Fibroblast of skin of right biceps (primary cell): ENCODE measurements at places on chromosomes 13 and 19.

DNA sequence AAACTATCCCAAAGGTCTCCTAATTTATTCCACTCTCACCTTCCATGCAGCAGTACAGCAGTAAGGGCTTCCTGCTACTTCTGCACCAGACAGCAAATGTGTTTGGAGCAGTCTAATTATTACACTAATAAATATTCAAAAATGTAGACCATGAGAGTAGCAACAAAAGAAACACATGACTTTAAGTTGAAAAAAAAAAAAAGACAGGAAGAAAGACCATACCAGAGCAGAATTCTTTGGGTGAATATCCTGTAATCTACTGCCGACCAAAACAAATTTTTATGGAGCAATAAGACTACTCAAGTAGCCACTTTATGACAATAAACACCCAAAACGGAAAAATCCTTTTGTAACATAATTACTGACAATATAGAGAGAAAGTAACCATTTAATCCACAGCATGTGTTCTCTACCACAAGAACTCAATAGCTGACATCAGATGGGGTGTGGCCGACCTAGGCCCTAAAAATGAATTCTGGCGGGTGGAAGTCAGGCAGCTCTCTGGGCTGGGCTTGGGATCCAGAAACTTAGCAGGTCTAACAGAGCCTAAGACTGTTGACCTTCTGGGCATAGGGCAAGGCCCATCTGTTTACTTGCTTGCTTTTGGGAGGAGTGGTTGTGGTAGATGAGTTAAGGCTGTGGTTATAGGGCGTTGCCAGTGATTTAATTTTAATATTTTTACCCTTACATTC is 4.6 kb downstream of the KLF12 start:
- peak; percentile 27 for DNase-seq

DNA sequence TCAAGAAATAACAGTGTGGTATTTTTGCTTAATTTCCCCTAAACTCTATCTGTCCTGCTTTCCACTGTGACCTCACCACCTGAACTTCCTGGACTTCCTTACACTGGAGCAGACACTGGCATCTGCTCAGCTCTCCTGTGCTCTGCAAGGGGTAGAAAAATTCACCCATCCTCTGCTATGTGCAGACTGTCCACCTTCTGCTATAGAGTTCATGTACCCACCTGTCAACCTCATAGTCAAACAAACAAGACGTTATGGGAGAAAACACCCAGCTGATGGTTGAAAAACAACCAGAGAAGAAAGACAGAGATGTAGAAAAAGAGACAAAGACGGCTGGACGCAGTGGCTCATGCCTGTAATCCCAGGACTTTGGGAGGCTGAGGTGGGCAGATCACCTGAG is 12.2 kb downstream of the LAIR1 start:
- no peak for DNase-seq

DNA sequence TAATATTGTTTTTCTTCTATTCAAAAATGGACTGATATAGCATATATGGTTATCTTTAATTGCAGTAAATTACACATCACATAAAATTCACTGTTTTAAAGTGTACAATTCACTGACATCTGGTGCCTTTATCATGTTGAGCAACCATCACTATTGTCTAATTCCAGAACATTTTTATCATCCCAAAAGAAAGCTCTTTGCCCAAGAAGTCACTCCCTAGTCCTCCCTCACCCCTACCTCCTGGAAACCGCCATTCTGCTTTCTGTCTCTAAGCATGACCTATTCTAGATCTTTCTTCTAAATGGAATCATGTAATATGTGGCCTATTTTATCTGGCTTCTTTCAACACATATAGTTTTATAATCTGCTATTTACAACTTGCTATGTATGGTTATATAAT is 525.6 kb downstream of the DCT start:
- DNase-seq: no peak

- no peak for DNase-seq
Measured at GRCh38 chr13:46617229-46617721, 64.3 kb downstream of the LRCH1 start.

- no peak for DNase-seq
Measured at GRCh38 chr13:99041788-99042187, 63.9 kb upstream of the DOCK9 start.

- DNase-seq: no peak
Measured at GRCh38 chr13:20939662-20940061, 37.1 kb upstream of the XPO4 start.

GRCh38 chr19:4671185-4671851 is 1.2 kb upstream of the MYDGF start:
- DNase-seq: no peak

DNA sequence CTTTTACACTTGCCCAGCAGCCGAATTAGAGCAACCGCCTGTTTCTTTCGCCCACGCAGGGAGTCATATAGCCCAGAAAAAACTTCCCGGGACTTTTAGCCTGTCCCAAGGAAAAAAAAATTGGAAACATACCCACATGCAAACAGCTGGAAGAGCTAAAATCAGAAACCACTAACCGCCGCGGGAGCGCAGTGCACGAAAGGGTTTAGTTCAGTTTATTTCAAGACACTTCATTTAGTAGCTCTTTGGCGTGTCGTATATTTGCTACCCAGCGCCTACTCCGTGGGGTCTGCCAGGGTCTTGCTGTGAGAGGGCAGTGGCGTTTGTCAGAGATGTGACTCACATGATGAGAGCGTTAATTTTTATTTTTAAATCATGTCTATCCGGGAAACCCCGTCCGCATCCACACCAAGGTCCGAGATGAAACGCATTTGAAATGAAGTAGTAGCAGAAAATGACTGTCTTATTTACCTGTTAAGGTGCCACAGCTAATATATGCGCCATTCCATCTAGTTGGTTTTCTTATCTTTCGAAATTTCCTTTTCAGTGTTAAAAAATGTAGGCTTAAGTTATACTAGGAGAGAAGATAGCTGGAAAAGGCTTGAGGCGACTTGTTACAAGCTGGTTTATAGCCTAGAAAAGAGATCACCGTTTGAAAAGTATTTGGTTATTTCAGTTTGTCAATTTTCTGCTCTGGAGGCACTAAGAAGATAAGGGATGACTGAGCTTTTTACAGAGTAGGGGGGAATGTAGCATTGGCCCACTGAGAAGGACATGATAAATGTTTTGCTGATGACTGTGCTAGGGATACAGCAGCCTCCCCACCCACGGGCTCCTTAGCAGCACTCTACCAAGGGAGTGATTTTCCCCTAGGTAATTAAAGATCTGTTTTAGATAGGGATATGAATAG is 1.7 kb downstream of the KLF5 start:
- peak; percentile 65 for DNase-seq

DNA sequence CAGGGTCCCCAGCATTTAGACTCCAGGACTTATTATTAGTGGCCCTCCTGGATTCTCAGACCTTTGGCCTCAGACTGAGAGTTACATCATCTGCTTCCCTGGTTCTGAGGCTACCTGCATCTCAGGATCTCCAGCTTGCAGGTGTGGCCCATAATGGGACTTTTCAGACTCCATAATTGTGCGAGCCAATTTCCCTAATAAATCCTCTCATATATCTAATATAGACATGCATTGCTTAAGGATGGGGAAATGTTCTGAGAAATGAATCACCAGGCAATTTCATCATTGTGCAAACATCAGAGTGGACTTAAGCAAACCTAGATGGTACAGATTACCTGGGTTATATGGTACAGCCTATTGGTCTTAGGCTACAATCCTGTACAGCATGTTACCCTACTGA is 116.5 kb upstream of the FBXL3 start:
- no peak for DNase-seq

- no peak for DNase-seq
Measured at GRCh38 chr19:51009061-51009891, 7.9 kb upstream of the KLK8 start.

- DNase-seq: peak; percentile 84
Measured at GRCh38 chr19:2266183-2266993, 10.2 kb upstream of the JSRP1 start.

GRCh38 chr19:55034751-55035150 is 3.3 kb downstream of the GP6 start:
- DNase-seq: no peak

DNA sequence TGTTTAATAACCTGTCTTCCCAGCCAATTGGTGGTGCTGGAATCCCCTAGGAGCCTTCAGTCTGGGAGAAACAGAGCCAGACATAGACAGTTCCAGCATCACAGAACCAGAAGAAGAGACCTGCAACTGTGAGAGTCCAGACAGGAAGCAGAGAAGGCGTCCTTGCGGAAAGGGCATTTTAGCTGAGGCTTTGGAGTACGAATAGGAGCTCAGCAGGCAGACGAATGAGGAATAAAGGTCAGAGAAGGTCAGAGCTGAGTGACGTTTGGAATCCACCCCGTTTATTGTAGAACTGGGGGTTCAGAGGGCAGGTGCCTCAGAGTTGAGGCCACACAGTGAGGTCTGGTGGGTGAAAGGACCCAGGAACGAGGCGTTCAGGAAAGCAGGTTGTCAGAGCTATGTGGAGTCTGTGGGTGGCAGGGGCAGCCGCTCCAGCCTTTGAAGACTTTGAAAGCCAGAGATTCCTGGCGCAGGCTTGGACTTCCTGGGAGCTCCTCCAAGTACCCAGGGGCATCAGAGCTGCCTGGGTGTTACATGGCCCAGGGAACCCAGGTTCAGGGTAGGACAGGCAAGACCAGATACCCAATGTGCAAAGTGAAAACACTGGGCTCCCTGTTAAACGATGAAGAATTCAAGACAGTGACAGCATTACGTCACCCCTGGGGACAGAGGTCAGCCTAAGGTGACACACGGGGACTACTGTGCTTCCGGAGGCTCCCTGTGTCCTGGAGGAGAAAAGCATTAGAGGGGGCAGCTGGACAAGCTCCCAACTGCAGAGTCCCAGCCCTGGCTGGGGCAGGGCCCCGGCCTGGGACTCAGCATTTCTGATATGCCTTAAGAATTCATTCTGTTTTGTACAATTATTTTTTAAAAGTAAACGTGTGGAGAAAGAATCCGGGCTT is 5.5 kb downstream of the ARRDC2 start:
- DNase-seq: no peak

DNA sequence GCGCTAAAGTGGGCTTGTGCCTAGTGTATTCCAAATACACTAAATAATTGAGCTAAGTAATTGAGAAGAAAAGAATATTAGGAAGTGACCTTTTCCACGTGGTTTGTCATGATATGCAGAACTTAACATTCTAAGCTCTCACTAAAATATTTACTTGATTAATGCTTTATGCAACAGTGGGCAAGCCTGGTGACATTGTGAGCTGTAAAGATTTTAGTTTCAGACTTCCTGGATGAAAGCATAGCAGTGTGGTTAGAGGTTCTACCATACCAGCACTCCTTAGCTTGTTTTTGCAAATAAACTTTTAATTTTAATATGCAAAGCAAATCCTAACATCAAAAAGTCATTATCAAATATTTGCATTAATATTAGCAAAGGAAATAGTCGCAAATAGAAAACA is 1065.1 kb upstream of the SPRY2 start:
- no peak for DNase-seq

DNA sequence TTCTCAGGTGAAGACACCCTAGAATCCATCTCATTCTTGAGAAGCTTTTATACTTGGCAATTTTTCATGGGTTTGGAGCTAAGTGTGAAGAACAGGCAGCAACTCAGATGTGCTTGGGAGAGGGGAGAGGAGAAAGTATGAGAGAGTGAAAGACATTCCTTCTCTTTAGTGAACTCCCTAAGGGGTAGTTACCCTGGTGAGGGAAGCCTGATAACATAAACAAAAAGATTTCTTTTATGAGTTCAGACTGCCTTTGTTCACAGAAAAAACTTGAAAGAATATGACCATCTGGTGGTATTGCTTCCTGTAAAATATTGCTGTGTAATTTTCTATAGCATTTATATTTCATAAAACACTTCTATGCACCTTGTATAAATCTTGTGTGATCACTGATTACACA is at the start of gene STOML3:
STOML3 (minus strand) TSS at position 139 of the 400 bp plus-strand sequence; CDS start at position 29, 110 bp downstream.
- DNase-seq: peak; percentile 7

DNA sequence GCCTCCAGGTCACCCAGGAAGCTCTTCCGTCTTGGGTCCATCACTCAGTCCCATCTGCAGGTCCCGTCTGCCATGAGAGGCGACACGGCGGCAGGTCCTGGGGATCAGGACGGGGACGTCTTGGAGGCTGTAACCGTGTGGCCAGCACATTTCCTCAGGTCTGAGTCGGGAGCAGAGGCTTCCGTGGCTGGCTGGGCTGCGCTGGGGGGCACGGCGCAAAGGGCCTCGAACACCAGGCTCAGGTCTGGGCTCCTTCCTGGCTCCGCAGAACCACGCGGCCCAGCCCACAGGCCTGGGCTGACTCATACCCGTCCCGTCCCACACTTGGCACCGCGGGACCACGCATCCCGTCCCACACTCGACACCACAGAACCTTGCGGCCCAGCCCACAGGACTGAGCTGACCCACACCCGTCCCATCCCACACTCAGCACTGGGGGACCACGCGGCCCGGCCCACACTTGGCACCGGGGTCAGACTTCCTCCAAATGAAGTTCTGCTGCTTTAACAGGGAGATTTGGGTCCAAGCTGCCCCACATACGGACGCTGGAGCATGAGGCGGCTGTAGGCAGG is 30.2 kb downstream of the SBNO2 start:
- no peak for DNase-seq

GRCh38 chr13:52159159-52159982 is at the start of gene NEK3:
NEK3 (minus strand) TSS chr13:52159597; CDS start chr13:52156191, 3,406 bp downstream.
- DNase-seq: peak; percentile 74

DNA sequence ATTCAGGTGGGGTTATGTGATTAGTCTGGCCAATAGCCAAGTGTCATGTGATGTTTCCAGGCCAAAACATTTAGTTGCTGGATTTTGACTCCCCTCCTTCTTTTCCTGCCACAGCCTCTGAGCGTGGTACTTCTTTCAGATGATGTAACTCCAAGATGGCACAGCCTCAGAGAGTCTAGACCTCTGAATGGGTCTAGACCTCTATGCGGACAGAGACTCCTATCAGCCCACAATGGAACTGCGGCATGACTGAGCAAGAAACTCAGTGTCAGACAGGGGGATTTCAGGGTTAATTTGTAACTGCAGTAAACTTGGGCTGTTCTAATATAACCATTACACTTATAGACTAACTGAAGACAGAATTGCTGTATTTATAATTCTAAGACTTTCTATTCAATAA is 42.6 kb upstream of the ZDHHC20 start:
- DNase-seq: no peak

- DNase-seq: no peak
Measured at GRCh38 chr19:51372649-51373504, at the start of gene NKG7. NKG7 (minus strand) TSS chr19:51372654; CDS start chr19:51372535, 119 bp downstream.

DNA sequence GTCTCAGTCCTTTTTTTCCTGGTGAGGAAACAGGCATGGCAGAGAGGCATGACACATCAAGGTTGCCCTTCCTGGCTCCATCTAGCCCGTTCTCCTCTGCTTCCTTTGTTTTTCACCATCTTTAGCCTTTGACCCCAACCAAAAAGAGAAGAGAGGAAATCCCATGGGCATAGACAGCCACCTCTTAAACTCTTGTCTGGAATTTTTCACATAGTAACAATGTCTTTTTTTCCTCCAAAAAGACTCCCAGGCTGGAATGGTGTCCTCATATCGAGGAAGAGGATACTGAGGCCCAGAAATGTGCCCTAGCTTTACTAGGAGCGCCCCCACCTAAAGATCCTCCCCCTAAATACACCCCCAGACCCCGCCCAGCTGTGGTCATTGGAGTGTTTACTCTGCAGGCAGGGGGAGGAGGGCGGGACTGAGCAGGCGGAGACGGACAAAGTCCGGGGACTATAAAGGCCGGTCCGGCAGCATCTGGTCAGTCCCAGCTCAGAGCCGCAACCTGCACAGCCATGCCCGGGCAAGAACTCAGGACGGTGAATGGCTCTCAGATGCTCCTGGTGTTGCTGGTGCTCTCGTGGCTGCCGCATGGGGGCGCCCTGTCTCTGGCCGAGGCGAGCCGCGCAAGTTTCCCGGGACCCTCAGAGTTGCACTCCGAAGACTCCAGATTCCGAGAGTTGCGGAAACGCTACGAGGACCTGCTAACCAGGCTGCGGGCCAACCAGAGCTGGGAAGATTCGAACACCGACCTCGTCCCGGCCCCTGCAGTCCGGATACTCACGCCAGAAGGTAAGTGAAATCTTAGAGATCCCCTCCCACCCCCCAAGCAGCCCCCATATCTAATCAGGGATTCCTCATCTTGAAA is at the start of gene GDF15:
GDF15 (plus strand) TSS at position 484 of the 868 bp plus-strand sequence; CDS start at position 516, 32 bp downstream.
- DNase-seq: peak; percentile 42
